Foreskin fibroblast (primary cell): ENCODE measurements at places on chromosomes 7 and 10.
A peak's percentile ranks its signal among the peaks of the same experiment; 100 is the strongest.

DNA sequence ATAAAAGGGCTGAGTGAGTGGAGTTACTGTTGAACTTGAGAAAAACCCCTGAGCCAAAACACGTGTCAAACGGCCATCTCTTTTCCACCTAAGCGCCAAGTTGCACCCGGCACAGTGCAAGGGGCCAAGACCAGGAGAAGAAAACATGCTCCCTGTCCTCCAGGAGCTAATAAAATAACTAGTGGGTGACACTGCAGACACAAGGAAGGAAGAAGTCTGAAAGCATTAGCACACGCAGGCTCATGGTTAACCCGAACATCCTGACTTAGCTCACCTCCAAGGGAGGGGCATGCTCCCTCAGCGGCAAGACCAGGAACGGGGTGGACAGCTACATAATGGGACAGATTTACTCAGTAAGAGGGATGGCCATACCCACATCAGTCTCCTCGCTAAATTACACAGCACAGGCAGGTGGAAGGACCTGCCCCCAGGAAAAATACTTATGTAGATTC lies 65.0 kb downstream of the PIP4K2A start:
- no peak for DNase-seq

- peak; percentile 56 for DNase-seq
Observed at GRCh38 chr10:16597656-16598055, 76.0 kb upstream of the C1QL3 start.

GRCh38 chr7:146660839-146661238 lies 544.2 kb downstream of the CNTNAP2 start:
- DNase-seq, result no peak

GRCh38 chr7:76016191-76016947 lies 22.0 kb upstream of the TMEM120A start:
- DNase-seq, result no peak

- no peak for DNase-seq
Observed at GRCh38 chr7:1053002-1053411, 8.7 kb downstream of the GPR146 start.

DNA sequence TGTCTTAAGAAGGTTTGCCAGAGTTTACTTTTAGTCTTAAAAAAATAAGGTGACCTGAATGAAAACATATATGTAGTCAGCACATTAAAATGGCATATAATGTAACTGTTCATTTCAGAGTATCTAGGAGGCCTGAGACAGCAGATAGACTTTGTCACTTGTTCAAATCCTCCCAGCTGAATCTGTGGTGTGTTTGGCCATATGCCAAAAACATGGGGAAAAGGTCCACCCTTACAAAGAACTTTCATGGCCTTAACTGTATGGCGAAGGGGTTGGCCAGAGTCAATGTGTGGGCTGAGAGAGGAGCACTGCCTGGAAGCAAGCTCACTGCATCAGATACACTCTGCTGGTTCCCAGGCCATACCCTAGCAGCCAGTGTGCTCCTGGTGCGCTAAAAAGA lies 113.7 kb downstream of the ALOX5 start:
- no peak for DNase-seq

- no peak for DNase-seq
Observed at GRCh38 chr7:115133248-115133647, 211.4 kb downstream of the MDFIC start.

DNA sequence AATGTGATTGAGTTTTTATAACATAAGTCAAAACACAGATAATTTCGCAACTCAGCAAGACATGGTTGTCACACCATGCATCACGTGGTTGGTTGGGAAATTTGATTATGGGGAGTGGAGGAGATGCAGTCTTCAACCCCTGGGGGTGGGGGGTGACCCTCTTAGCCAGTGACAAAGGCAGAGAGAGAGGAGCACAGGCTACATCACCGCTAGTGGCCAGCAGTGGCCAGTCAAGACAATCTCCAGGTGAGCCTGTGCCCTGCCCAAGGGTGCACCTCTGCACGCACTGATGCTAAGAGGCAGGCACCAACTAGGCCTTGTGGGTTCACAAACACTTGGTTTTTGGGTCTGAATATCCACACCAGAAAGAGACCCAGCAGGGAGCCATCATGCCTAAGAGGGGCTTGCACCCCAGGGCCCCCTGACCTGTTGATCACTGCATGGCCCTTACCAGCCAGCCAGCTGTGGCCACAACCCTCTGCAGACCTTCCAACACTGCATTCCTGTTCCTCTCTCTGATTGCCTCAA lies 244.4 kb downstream of the FANK1 start:
- DNase-seq, result no peak

GRCh38 chr10:33217854-33218253 lies 116.6 kb downstream of the NRP1 start:
- DNase-seq, result no peak

- no peak for DNase-seq
Observed at GRCh38 chr10:14562218-14563075, 212.2 kb downstream of the FAM107B start.

DNA sequence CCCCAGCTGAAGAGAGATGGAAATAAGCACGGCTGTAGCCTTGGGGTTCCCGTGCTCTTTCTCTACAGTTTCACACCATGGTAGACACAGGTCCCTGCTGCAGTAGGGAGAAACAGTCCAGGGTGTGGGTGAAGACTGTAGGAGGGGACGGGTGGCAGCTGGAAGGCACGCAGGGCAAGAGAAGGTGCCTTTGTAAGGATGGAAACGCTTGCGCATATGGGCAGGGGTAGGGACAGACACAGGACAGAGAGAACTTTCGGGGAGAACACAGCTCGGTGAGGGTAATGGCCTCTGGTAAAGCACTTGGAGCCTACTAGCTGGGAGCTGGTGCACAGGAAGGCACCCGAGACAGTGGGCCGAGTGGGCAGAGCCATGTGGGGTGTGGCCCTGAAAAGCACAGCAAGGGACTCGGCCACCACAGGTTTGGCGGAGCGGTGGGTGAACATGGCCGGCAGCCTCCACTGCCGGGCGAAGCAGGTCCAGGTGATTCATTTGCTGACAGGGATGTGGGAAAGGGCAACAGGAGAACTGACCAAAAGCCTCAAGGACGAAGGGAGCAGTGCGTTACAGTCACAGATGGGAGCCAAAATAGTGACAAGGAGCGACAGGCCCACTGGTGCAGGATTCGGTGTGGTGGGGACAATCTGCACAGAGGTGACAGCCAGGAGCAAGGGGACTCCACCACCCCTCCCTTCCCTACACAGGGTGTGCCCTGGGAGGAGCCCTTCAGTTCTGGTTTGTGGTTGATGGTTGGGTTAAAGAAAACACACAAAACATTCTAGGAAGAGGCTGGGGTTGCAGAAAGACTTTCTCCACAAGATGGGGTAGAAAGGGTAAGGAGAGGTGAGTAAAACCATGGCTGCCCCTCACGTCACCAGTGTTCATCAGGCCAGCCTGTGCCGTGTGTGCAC lies 97.1 kb downstream of the VOPP1 start:
- DNase-seq, result no peak

GRCh38 chr7:8215648-8216333 lies 46.2 kb downstream of the ICA1 start:
- no peak for DNase-seq

DNA sequence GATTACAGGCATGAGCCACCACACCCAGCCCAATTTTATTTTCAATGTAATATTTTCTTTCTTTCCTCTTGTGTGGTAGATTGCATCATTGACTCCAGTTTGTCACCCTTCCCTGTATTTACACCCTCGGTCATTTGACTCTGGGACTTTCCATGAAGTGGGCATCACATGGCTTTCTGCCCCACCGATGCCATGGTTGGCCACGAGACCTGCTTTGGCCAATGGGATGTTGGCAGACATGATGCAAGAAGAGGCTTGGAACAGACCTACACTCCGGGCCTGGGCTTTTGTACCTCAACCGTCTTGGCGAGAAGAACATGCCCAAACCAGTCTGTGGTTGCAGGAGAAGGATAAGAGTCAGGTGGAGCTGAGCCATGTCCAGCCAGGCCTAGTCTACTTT lies 38.8 kb upstream of the CACUL1 start:
- no peak for DNase-seq

- peak; percentile 75 for DNase-seq
Observed at GRCh38 chr10:58017719-58018367, 249.9 kb downstream of the IPMK start.

GRCh38 chr10:89916468-89917215 lies 215.3 kb downstream of the KIF20B start:
- DNase-seq, result peak; percentile 36

DNA sequence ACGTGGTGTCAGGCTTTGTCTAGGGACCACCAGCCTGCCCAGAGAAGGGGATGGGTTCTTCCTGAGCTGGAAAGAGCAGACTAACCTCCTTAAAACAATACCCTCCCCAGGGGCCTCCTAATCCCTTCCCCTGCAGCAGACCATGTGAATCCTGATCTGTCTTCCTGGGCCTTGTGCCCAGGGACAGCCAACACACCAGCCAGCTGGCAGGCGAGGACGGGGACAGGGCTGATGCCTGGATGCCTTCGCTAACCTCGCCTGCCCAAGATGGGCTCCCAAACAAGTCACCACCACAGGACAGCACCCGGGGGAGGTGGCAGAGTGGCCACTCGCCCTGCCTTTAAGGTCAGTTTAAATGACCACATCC lies 17.6 kb downstream of the PODXL start:
- no peak for DNase-seq
